ENCODE measurements at places on chromosomes 1 and 21.

GRCh38 chr21:14736672-14737071, 190.6 kb upstream of the SAMSN1 start:
- H3K27me3 ChIP-seq: no peaks in the 10 kb centered on the region
- H3K36me3 ChIP-seq: no peaks in the 10 kb centered on the region
- H3K4me1 ChIP-seq: peaks cover 35% of the 10 kb centered on the region
- no peak overlapping the region for H3K4me3 ChIP-seq
- no peak for DNase-seq

DNA sequence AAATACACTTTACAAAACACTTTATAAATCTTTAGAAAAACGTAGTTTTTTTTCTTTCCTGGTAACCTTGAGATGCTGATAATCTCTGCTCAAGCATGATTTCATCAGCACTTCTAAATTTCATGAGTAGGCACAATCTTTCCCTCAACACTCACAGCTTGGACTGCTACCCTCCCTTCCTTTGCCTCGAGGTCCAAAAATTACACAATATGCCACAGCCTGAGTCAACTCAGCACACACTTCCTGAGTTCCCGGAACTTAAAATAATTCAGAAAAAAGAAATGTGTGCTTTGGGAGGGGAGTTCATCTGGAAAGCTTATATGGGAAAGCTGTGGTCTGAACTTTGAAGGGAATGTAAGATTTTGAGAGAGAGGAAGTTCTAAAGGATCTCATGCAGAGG, 5.9 kb downstream of the CLCA2 start:
- peaks cover 3% of the 10 kb centered on the region for H3K27me3 ChIP-seq
- no peak overlapping the region for H3K4me3 ChIP-seq
- no peaks in the 10 kb centered on the region for H3K4me1 ChIP-seq
- no peaks in the 10 kb centered on the region for H3K36me3 ChIP-seq
- H3K27ac ChIP-seq: no peak overlapping the region

GRCh38 chr1:16251381-16251780, 14.4 kb upstream of the CPLANE2 start:
- H3K27me3 ChIP-seq: no peaks in the 10 kb centered on the region
- no peak overlapping the region for H3K27ac ChIP-seq
- H3K36me3 ChIP-seq: peaks cover 4% of the 10 kb centered on the region
- DNase-seq: no peak
- no peak overlapping the region for H3K4me3 ChIP-seq

- DNase-seq: no peak
- no peak overlapping the region for H3K27ac ChIP-seq
- no peaks in the 10 kb centered on the region for H3K36me3 ChIP-seq
- peaks cover 6% of the 10 kb centered on the region for H3K27me3 ChIP-seq
These were observed 94.0 kb upstream of the NGF start for GRCh38 chr1:115432061-115432460.

DNA sequence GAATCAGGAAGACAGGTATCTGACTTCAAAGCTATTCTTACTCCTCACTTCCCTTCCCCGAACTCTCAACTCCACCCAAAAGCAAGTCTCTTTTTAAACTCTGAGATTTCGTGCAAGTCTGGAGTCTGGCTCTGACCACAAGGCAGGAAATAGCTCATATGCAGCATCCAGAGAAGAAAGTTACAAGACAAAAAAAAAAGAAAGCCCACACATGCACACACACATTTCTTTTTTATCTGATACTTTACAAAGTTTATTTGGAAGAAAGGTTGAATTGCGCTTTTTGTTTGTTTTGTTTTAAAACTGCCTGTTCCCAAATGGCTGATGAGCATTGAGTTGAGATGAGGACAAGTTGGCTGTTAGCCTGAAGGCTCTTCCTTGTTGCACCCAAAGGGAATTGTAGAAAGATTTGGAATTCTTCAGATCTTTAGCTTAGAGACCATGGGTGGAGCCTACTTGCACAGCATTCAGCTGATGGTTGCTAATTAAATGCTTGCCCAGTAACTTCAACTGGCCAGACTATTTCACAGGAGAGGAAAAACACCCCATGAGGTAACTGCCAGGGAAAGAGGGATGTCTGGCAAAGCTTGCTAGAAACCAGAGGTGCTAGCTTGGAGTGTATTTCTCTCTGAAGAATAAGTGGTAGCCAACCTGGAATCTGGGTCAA, 490.3 kb downstream of the TTLL7 start:
- H3K4me3 ChIP-seq: peak overlapping the region; percentile 52
- no peak for DNase-seq
- H3K36me3 ChIP-seq: no peaks in the 10 kb centered on the region
- no peaks in the 10 kb centered on the region for H3K27me3 ChIP-seq

GRCh38 chr1:111454859-111455641, 5.8 kb downstream of the ATP5PB start:
- H3K27me3 ChIP-seq: no peaks in the 10 kb centered on the region
- H3K4me1 ChIP-seq: peaks cover 62% of the 10 kb centered on the region
- H3K4me3 ChIP-seq: peak overlapping the region; percentile 16
- peaks cover 68% of the 10 kb centered on the region for H3K36me3 ChIP-seq

DNA sequence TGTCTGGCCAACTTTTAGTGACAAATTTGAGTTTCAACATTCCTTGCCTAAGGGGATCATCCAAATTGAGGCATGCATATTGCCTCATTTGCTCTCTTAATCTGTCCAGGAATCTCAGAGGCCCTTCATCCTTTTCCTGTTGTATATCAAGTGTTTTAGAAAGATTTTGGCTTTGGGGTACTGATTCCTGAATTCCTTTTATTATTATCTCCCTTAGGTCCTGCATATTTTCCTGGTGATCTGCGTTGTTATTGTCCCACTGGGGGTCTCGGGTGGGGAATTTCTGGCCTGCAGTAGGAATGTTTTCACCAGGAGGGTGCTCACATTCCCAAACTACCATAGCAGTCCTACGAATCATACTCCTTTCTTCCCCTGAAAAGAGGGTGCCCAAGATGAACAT, 4.4 kb upstream of the AADACL3 start:
- no peaks in the 10 kb centered on the region for H3K36me3 ChIP-seq
- peaks cover 22% of the 10 kb centered on the region for H3K27me3 ChIP-seq
- H3K4me1 ChIP-seq: no peaks in the 10 kb centered on the region
- no peak for DNase-seq
- H3K4me3 ChIP-seq: no peak overlapping the region

DNA sequence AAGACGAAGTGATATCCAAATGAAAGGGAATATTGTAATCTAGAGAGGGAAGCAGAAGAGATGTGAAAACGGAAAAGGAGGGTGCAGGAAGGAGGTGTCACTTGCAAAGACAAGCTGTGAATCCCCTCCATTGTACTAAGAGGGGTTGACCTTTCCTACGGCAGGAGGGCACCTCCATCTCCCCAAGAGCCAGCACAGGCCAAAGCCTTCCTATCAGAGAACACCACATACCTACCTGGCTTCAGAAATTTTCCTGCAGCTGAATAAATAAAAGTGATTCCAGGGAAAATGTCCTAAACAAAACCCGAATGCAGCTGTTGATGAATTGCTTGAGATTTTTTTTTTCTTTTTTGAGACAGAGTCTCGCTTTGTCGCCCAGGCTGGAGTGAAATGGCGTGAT, 14.3 kb downstream of the KANK4 start:
- H3K27me3 ChIP-seq: peaks cover 1% of the 10 kb centered on the region
- H3K4me3 ChIP-seq: no peak overlapping the region
- H3K36me3 ChIP-seq: no peaks in the 10 kb centered on the region
- H3K4me1 ChIP-seq: no peaks in the 10 kb centered on the region
- no peak for DNase-seq
- H3K27ac ChIP-seq: no peak overlapping the region

- peaks cover 37% of the 10 kb centered on the region for H3K36me3 ChIP-seq
- no peak overlapping the region for H3K4me3 ChIP-seq
These were observed 53.9 kb downstream of the GALNT2 start for GRCh38 chr1:230120921-230121381.

- H3K4me3 ChIP-seq: no peak overlapping the region
- H3K27me3 ChIP-seq: peaks cover 3% of the 10 kb centered on the region
- no peak overlapping the region for H3K27ac ChIP-seq
- no peak for DNase-seq
- H3K36me3 ChIP-seq: no peaks in the 10 kb centered on the region
These were observed 16.3 kb upstream of the L1TD1 start for GRCh38 chr1:62178372-62178771.

GRCh38 chr1:186440584-186440983, 20.3 kb downstream of the PDC start:
- no peaks in the 10 kb centered on the region for H3K27me3 ChIP-seq
- no peak overlapping the region for H3K27ac ChIP-seq
- no peak for DNase-seq
- peaks cover 1% of the 10 kb centered on the region for H3K36me3 ChIP-seq
- H3K4me3 ChIP-seq: no peak overlapping the region

DNA sequence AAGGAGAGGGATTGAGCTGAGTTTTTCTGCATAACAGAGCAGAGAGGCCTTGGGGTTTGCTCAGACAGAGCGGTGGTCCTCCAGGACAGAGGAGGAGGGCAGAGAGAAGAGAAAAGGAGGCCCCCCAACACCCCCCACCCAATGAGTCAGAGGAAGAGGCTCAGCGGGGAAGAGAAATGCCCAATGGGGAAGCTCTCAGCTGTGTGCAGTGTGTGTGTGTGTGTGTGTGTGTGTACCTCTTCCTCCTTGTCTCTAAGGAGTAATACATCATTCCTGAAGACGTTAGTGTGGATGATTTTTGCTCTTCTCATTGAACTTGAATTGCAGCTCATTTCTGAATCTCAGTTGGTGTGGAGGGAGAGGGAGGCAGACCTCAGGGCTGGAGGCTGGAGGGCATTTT, 8.7 kb downstream of the TMPRSS3 start:
- no peak overlapping the region for H3K4me3 ChIP-seq
- no peak for DNase-seq
- no peak overlapping the region for H3K27ac ChIP-seq
- H3K4me1 ChIP-seq: peaks cover 64% of the 10 kb centered on the region
- peaks cover 53% of the 10 kb centered on the region for H3K36me3 ChIP-seq

- peaks cover 4% of the 10 kb centered on the region for H3K4me1 ChIP-seq
- H3K27me3 ChIP-seq: no peaks in the 10 kb centered on the region
- no peak overlapping the region for H3K4me3 ChIP-seq
These were observed 6.0 kb downstream of the TARS2 start for GRCh38 chr1:150493175-150493574.

- no peaks in the 10 kb centered on the region for H3K27me3 ChIP-seq
- no peak overlapping the region for H3K27ac ChIP-seq
- H3K36me3 ChIP-seq: peaks cover 16% of the 10 kb centered on the region
- DNase-seq: no peak
- H3K4me1 ChIP-seq: peaks cover 11% of the 10 kb centered on the region
These were observed 47.3 kb downstream of the EIF2B3 start for GRCh38 chr1:44939061-44939460.

DNA sequence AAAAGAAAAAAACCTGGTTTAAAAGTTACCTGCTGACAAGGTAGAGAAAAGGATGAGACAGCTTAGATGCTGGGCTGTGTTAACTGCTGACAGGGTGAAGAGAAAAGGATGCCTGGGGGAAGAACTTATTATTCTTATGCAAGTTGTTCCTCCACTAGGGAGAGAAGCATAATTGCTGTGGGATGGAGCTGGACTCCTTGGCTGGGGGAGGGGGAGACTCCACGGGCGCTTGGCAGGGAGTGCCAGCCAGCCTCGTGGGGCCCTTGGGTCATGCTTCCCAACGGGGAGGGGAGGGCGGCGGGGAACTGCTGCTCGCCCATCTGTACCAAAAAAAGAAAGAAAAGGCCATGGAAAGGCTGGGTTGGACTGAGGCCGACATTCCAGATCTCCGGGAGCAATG, 47.2 kb downstream of the SYCP1 start:
- H3K27me3 ChIP-seq: peaks cover 2% of the 10 kb centered on the region
- no peak overlapping the region for H3K27ac ChIP-seq
- H3K4me1 ChIP-seq: no peaks in the 10 kb centered on the region
- H3K4me3 ChIP-seq: no peak overlapping the region
- no peak for DNase-seq
- no peaks in the 10 kb centered on the region for H3K36me3 ChIP-seq

DNA sequence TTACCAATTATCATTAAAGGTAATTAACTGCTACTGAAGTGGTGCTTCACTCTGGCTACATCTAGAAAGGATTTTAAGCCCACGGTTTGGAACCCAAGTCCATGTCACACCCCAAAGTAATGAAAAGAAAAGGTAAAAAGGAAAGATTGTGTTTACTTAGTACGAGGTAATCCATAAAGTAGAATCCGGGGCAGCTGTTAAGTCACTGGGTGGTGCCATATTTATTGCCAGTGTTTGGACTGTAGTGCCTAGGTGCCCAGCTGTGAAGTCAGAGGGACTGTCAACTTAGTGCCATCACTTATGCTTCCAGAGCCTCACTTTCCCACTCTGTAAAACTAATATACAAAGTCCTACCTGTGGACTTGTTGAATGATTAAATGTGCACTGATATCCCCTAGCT, 52.2 kb upstream of the GRHL3 start:
- H3K4me1 ChIP-seq: peaks cover 4% of the 10 kb centered on the region
- H3K27ac ChIP-seq: no peak overlapping the region
- peaks cover 28% of the 10 kb centered on the region for H3K27me3 ChIP-seq
- no peak for DNase-seq
- no peak overlapping the region for H3K4me3 ChIP-seq
